ENCODE measurements at places on chromosomes 5 and 9. TPM values are rescaled to one million over a fixed set of nuclear protein-coding genes. Genes with fewer than 3 reads are reported as not detected.

GRCh38 chr5:10289353-10289752 lies 18.3 kb downstream of the CMBL start:
- peaks cover 7% of the 10 kb centered on the region for H3K4me1 ChIP-seq
- no peak overlapping the region for H3K4me3 ChIP-seq
- H3K27ac ChIP-seq: no peak overlapping the region
- H3K27me3 ChIP-seq: peaks cover 7% of the 10 kb centered on the region
- H3K36me3 ChIP-seq: no peaks in the 10 kb centered on the region
- DNase-seq: no peak

DNA sequence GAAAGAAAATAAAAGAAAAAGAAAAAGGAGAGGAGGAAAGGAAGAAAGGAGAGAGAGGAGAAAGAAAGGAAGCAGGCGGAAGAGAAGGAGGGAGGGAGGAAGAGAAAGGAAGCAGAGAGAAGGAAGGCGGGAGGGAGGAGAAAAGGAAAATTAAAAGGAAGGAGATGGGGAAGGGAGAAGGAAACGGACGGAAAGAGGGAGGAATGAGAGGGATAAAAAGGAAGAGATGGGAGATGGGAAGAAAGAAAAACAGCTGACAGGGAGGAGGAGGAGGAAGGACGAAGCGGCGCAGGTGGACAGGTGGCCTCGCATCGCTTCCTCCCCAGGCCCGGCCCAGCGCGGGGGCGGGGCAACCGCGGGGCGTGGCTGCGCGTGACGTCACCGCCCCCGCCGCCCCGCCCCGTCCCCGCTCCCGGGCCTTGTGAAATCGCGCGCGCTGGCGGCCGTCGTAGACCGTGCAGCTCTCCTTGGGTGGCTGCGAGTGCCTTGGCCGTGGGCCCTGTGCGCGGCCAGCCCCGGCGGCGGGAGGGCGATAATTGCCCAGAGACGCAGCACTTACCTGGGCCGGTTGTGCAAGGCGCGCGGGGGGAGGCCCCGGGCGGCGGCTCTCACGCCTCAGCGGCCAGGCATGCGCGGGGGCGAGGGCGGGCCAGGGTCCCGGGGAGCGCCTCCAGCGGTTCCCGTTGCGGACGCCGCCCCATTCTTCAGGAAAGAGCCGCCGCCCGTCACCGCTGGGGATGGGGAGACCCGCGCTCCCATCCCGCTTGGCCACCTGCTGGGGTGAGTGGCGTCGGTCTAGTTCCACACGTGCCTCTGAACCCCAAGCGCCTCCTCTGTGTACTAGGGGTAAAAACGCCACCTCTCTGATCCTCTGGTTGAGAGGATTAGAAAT lies 49.6 kb upstream of the FOXE1 start:
- peak overlapping the region; percentile 72 for H3K4me3 ChIP-seq
- peaks cover 21% of the 10 kb centered on the region for H3K27me3 ChIP-seq
- peaks cover 10% of the 10 kb centered on the region for H3K4me1 ChIP-seq
- DNase-seq: peak; percentile 86
- H3K27ac ChIP-seq: peak overlapping the region; percentile 67
- no peaks in the 10 kb centered on the region for H3K36me3 ChIP-seq

- no peak overlapping the region for H3K27ac ChIP-seq
- H3K27me3 ChIP-seq: no peaks in the 10 kb centered on the region
- no peaks in the 10 kb centered on the region for H3K36me3 ChIP-seq
- no peak for DNase-seq
- H3K4me3 ChIP-seq: no peak overlapping the region
These were observed 132.0 kb downstream of the CRB2 start for GRCh38 chr9:123487944-123488548.

GRCh38 chr9:98517761-98518160 lies 191.0 kb downstream of the GABBR2 start:
- DNase-seq: no peak
- H3K4me1 ChIP-seq: no peaks in the 10 kb centered on the region
- H3K4me3 ChIP-seq: no peak overlapping the region
- H3K36me3 ChIP-seq: no peaks in the 10 kb centered on the region

GABRP gene
- total RNA-seq: not detected

DNA sequence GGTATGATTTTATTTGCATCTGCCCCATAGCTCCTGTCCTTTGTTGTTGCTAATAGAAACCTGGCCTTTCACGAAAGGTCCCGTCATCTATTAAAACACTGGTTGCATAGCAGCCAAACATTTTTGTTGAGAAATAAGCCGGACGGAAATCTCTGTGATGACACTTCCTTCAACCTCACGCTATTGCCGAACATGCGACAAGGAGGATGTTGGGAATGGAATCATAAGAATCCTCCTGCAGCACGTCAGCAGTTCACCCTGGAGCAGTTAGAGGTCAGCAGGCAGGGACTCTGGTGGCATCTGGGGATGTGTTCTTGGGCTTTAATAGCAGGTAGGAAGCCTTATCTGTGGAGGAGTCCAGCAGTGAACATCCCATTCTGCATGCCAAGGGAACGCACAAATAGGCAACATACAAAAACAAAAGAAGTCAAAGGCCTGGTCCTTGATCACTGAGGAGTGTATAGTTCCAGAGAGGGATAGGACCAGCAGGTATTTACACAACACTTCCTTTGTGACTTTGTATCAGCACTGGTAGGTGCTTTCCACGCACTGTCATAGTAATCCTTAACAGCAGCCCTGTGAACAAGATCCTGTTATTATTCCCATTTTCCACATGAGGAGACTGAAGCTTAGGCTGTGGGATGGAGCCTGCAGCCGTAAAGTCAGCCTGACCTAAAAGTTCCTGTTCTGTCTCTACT lies 33.4 kb downstream of the ARHGAP26 start:
- peaks cover 42% of the 10 kb centered on the region for H3K4me1 ChIP-seq
- H3K36me3 ChIP-seq: peaks cover 1% of the 10 kb centered on the region
- no peaks in the 10 kb centered on the region for H3K27me3 ChIP-seq
- no peak overlapping the region for H3K4me3 ChIP-seq

DNA sequence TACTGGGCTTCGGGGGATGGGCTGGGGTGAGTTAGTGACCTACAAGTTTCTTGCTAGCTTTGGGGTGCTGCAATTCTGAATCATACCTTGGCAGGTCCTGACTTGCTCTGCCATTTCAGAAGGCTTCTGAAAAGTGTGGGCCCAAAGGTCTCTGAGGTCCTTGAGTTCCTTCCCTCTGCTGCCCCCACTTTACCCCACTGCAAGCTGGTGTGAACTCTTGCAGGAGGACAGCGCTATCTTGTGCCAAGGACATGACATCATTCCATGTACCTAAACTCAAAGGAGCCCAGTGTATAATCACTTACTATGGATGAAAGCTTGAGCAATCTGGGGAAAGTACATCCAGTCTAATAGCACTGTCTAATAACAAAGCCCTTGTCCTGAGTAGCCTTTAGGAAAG lies 157.4 kb downstream of the RMI1 start:
- peaks cover 30% of the 10 kb centered on the region for H3K27me3 ChIP-seq
- no peak for DNase-seq
- H3K4me3 ChIP-seq: no peak overlapping the region

GRCh38 chr5:93055971-93056370 lies 525.0 kb downstream of the NR2F1-AS1 start:
- no peaks in the 10 kb centered on the region for H3K4me1 ChIP-seq
- no peak for DNase-seq
- no peak overlapping the region for H3K27ac ChIP-seq
- no peak overlapping the region for H3K4me3 ChIP-seq
- no peaks in the 10 kb centered on the region for H3K36me3 ChIP-seq

ORM2 gene
- not detected for total RNA-seq

- peaks cover 21% of the 10 kb centered on the region for H3K36me3 ChIP-seq
- DNase-seq: no peak
- H3K27ac ChIP-seq: no peak overlapping the region
- no peak overlapping the region for H3K4me3 ChIP-seq
- peaks cover 8% of the 10 kb centered on the region for H3K4me1 ChIP-seq
These were observed 1.2 kb upstream of the PCDHGA10 start for GRCh38 chr5:141411575-141411974.

DNA sequence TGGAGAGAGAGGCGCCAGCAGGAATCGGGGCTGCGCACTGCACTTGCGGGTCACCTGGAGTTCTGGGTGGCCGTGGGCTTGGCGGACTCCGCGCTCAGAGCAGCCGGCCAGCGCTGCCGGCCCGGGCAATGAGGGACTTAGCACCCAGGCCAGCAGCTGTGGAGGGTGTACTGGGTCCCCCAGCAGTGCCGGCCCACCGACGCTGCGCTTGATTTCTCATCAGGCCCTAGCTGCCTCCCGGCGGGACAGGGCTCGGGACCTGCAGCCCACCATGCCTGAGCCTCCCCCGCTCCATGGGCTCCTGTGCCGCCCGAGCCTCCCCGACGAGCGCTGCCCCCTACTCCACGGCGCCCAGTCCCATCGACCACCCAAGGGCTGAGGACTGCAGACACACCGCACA lies 325.6 kb downstream of the ACTL7B start:
- no peak overlapping the region for H3K4me3 ChIP-seq
- no peak for DNase-seq
- no peak overlapping the region for H3K27ac ChIP-seq
- H3K36me3 ChIP-seq: no peaks in the 10 kb centered on the region
- H3K27me3 ChIP-seq: no peaks in the 10 kb centered on the region

GRCh38 chr5:37723162-37723961 lies 116.5 kb downstream of the GDNF start:
- H3K36me3 ChIP-seq: peaks cover 41% of the 10 kb centered on the region
- H3K4me3 ChIP-seq: no peak overlapping the region
- peak overlapping the region; percentile 25 for H3K27ac ChIP-seq
- H3K4me1 ChIP-seq: peaks cover 34% of the 10 kb centered on the region
- no peaks in the 10 kb centered on the region for H3K27me3 ChIP-seq

DNA sequence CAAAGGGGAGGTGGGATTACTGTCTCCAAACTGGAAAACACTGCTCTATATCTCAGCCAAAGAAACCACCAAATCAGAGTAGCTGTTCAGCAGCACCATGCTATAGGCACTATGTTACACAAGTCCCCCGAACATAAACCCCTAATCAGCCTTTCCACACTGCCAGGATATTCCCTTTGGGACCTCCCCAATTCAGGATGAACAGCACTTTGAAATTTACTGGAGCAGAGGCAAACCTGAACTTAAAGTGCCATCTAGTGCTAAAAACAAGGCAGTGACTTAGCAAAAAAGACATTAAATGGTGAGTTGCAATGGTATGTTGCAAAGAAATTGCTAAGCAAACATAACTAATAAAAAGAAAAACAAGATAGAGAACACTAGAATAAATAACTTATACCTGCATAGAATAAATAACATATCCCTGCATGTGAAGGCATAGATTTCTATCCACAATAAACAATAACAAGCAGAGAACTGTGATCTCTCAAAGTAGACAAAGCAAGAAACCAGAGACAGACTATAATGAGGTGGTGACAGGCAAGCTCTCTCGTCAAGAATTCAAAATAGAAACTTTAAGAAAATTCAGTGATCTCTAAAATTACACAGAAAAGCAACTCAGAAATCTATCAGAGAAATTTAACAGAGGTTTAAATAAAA lies 584.4 kb upstream of the ACO1 start:
- no peak overlapping the region for H3K4me3 ChIP-seq
- no peaks in the 10 kb centered on the region for H3K36me3 ChIP-seq
- H3K27ac ChIP-seq: no peak overlapping the region
- H3K4me1 ChIP-seq: peaks cover 9% of the 10 kb centered on the region
- no peaks in the 10 kb centered on the region for H3K27me3 ChIP-seq

- H3K4me3 ChIP-seq: no peak overlapping the region
- no peaks in the 10 kb centered on the region for H3K4me1 ChIP-seq
- no peaks in the 10 kb centered on the region for H3K36me3 ChIP-seq
These were observed 56.0 kb upstream of the RPS23 start for GRCh38 chr5:82334085-82334692.

SHOC1 gene
- not detected for total RNA-seq

C5orf47 gene
- not detected for total RNA-seq

TRPM3 gene
- total RNA-seq: not detected

Data from activated CD4-positive, alpha-beta T cell treated with anti-CD3 and anti-CD28 coated beads for 36 hours (primary cell).